Astrocyte of the spinal cord (primary cell): ENCODE measurements at places on chromosomes 11 and 22.
A peak's percentile ranks its signal among the peaks of the same experiment; 100 is the strongest.

- peak; percentile 61 for DNase-seq
These were observed 8.2 kb downstream of the UBASH3B start for GRCh38 chr11:122663764-122664163.

- peak; percentile 86 for DNase-seq
These were observed at the start of gene UBXN1 for GRCh38 chr11:62678770-62679696. Gene UBXN1, minus strand, starts transcription at chr11:62679073. Its CDS starts 150 bp downstream, at chr11:62678923.

GRCh38 chr11:77324508-77324907 lies 23.0 kb upstream of the GDPD4 start:
- DNase-seq, result no peak

DNA sequence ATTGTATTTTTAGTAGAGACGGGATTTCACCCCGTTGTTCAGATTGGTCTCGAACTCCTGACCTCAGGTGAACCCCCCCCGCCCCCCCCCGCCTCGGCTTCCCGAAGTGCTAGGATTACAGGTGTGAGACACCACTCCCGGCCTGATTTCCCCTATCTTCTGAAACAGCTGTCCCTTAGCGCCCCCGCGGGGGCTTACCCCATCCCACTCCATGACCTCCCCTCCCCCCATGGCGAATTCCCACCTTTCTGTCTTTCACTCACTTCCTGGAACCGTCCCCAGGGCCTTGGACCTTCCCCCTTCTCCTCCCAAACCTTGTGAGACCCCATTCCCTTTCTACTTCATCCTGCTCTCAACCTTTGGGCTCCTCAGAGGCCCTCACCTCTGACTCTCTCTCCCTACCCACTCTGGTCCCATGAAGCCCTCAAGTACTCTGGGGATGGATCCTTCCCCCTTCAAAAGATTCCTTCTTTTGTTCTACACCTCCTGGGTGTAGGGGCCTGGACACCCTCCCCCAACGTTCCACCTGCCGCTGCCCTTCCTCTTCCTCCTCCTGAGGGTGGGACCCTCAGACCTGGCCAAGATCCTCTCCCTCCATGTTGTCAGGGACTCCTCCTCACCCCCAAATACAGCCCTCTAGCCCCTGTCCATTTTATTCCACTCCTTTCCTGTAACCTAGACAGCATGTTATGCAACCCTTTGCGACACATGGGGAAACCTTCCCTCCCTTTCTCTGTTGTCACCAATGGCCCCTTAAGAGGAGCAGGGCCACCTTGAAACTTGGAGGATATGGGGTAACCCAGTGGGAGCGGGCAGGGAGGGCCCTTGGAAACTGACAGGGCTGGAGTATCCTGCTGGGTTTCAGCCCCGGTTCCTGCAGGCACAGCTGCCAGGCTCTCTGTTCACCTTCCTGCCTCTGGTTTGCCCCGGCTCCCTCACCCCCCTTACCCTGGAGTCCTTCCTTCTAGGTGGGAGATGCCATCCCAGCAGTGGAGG lies 1.1 kb downstream of the PRDX5 start:
- no peak for DNase-seq

GRCh38 chr11:60433401-60433800 lies 4.0 kb downstream of the MS4A5 start:
- DNase-seq, result no peak

- DNase-seq, result no peak
These were observed 38.3 kb upstream of the GRAMD1B start for GRCh38 chr11:123391646-123392348.

GRCh38 chr11:20158597-20159257 lies 1.5 kb downstream of the DBX1 start:
- peak; percentile 69 for DNase-seq

- DNase-seq, result no peak
These were observed at the start of gene SH3BP1 for GRCh38 chr22:37639070-37639760. Gene SH3BP1, plus strand, starts transcription at chr22:37639669. Its CDS starts 119 bp downstream, at chr22:37639788.

DNA sequence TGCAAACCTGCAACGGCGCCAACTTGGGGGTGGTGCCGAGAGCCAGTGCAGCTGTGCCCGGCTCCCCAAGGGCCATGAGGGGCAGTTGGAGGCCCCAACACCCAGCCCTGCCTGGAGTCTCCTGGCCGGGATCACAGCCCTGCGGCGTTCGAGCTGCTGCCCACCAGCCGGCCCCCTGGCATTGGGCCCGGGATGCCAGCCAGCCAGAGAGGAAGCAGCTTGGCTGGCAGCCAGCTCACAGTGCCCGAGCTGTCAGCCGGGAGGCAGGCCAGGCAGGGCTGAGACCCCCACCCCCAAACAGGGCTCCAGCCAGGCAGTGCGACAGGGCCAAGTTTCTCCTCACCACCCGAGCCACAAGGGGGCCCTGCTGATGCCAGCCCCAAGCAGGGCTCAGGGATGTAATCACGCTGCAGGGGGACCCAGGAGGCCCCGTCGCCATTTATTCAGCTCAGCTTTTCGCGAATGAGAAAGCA lies 26.0 kb upstream of the TCF20 start:
- DNase-seq, result no peak

DNA sequence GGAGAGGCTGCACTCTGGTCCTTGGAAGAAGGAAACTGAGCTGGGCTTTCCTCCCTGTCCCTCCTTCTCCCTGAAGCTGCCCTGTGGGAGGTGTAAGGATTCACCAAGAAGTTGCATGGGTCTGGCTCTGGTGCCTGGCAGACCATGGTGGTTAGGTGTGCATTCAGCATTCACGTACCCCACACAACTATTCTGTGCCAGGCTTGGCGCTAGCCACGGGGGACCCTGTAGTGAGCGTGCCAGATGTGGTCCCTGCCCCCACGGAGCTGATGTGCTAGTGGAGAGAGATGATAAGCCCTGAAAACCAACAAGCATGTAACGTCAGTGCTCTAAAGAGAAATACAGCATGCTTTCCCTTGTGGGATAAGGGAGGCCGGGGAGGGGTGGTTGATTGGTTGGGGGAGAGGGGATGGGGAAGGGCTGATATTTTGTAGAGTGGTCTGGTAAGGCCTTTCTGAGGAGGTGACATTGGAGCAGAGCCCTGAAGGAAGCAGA lies 48.9 kb downstream of the CD82 start:
- no peak for DNase-seq

DNA sequence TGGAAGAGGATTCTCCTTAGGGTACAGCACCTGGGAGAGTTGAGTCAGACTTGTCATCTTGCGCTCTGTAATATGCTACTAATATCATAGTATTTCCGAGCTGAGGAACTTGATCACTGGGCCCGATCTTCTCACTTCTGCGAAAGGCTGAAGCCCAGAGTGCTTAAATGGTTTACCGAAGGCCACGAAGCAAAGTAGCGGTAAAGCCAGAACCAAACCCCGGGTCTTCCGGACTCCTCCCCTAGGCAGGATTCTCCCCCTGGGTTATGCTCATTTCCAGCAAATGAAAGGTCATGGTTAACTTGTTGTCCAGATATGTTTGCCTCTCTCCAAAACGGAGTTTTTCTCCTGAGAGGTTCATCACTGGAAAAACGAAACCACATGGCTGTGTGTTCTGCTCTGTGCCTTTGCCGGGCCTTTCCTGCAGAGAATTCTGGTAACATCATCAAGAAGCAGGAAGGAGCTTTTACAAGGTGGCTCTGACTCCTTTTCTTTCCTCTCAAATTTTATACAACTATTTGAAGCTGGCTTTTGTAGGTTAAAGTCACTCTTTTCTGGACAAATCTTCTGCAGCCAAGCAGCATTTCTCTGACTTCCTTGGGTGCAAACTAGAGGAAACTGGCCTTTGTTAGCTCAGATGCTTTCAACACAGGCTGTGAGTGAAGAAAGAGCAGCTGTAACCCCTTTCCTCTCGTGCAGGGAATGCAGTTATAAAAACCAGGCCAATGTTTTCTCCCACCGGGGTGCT lies 35.5 kb downstream of the UBASH3B start:
- peak; percentile 68 for DNase-seq
